Posterior vena cava (tissue), 2 donors: ENCODE measurements at places on chromosomes 6 and 20. TPM values are rescaled to one million over a fixed set of nuclear protein-coding genes. Genes with fewer than 3 reads are reported as not detected.

- DNase-seq, result peak; percentile 84
Observed at GRCh38 chr6:7085911-7086310, 21.9 kb upstream of the RREB1 start.

GRCh38 chr6:63998991-63999390, 363.4 kb downstream of the PHF3 start:
- DNase-seq, result no peak

DNA sequence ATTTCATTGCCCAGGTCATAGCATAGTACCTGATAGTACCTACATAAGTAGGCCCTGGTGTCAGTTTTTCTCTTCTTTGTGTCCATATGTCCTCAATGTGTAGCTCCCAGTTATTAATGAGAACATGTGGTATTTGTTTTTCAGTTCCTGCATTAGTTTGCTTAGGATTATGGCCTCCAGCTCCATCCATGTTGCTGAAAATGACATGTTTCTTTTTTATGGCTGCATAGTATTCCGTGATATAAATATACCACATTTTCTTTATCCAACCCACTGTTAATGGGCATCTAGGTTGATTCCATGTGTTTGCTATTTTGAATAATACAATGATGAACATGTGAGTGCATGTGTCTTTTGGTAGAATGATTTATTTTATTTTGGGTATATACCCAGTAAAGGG, 641.6 kb downstream of the RFPL4B start:
- no peak for DNase-seq

MEP1A gene
- not detected for total RNA-seq

TRIM15 gene
- total RNA-seq, result not detected
